ENCODE measurements at places on chromosomes 12 and 14.

GRCh38 chr14:65472189-65472588 is 59.7 kb downstream of the FUT8 start:
- DNase-seq = no peak

- no peak for DNase-seq
These were observed 98.2 kb downstream of the BTG1 start for GRCh38 chr12:92047393-92047826.

DNA sequence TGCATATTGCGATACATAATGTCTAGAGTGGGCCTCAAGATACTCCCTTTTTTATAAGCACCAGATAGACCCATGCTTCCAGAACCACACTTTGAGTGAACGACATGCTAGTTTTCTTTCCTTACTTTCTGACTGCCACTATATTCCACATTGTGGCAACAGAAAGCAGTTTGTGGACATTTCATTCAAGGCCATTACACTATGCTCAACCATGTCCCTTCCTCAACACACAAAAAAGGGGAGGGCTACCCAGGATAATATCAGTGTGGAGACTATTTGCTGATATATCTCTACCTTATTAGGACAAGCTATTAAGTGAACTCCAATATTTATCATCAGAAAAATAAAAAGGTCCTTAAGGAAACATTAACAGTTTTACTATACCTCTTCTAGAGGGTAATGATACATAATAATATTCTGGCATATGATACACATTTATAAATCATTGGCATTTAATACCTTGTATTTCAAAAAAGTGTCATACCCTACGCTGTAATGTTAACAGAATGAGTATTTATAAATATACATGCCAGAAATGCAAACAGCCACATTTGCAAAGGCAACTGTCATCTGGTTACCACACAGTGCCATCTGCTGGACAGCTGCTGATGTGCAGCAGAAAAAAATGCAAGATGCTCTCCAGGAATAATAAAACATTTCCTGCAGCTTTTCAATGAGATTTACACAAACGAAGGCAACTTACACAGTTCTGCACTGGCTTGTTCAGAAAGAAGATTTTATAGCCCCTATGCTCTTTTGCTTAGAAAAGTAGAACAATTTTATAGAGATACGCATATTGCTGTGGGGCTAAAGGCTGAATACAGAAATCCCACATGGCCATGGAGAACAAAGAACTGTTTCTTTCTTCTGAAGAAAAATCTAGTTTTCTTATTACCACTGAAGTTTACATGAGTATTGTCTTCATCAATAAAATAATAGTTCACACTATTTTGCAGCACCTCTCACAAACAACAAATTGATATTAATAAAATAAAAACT is 182.2 kb upstream of the GRIP1 start:
- peak; percentile 66 for DNase-seq

DNA sequence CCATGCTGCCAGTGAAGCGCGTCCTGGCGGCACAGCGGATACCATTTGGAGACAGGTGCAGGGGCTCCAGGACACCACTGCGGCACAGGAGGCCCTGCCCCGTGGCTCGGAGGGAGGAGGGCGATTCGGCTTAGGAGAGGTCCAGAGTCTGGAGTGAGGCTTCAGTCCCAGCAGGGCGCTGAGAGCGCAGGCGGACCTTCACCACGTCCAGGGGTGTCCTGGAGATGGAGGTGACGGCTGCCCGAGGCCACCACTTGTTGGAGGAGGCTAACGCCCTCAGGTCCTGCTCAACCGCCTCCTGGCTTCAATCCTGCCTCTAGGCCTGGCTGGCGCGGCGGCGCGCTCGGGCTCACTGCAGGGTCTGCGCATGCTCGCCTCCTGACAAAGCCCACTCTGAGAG is 45.7 kb downstream of the EIF2S3B start:
- no peak for DNase-seq

DNA sequence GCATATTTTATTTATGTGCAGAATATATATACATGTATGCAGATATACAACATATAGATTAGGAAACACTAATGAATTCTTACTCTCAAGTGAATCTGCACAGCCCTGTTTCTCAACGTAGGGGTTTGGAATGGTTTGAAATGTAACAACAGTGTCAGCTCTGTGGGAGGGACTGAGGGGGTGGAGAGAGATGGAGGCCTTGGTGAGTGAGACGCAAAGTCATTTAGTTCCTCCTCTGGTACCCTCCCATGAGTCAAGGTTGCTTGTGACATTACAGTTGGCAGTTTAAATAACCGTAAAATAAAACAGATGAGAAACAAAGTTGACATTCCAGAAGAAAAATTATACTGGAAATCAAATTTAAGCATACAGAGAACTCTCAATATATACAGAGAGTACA is 313.0 kb upstream of the PRKD1 start:
- no peak for DNase-seq

DNA sequence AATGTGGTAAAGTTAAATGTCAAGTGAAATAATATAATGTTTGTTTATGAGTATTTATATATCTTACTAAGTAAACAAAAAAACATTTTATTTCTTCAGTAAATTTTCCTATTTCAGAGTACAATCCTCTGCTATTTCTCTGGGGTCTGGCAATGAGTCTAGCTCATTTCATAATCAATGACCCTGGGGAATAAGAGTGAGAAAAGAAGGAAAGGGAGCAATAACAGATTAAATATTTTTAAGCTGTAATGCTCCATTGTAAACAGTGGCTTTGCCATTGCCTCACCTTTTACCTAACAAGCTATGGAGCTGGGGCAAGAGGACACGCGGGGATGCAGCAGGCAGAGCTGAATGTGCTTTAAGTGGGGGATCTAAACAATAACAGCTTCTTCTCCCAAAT is 1071.9 kb downstream of the FLRT2 start:
- no peak for DNase-seq
